ENCODE measurements at places on chromosomes 11 and 22. TPM values are rescaled to one million over a fixed set of nuclear protein-coding genes. Genes with fewer than 3 reads are reported as not detected.

DNA sequence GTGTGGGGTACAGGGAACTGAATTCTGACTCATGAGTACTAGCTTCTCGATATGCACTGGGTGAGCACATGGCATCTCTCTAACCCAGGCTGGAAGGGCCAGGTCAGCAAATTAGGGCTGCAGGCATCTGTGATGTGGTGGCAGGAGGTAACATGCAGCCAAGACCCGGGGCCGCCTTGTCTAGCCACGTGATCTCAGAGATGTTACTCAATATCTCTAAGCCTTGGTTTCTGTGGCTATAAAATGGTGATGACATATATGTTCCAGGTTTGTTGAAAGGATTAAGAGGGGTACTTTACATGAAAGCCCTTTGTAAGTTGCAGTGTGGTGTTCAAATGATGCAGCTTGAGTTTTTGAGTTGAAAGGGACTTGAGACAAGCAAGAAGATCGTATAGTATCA is 3.2 kb downstream of the ST14 start:
- DNase-seq: no peak

- DNase-seq: peak; percentile 0
Observed at GRCh38 chr22:25281675-25282345, 62.4 kb downstream of the CRYBB2 start.

DNA sequence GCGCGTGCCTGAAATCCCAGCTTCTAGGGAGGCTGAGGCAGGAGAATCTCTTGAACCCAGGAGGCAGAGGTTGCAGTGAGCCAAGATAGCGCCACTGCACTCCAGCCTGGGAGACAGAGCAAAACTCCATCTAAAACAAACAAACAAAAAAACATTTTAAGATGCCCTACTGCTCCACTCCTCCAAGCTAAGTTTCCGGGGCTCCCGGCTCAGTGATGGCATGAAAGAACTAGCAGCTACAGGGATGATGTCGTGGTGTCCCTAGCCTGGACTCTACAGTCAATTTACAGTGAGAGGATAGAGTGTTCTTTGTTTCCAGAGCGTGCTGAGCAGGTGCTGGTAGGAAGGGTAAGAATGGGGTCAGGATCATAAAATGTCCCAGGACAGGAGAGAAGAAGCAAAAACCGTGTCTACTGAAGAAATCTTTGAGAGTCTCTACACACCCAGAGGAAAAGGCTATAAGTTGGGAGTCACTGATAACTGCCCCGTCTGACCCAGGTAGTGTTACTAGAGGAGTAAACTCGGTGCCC is 1.2 kb upstream of the ZBTB3 start:
- no peak for DNase-seq

GRCh38 chr11:75163921-75164849 is 13.3 kb downstream of the SLCO2B1 start:
- no peak for DNase-seq

Gene LRRC74B
- 4.7 TPM for total RNA-seq

DNA sequence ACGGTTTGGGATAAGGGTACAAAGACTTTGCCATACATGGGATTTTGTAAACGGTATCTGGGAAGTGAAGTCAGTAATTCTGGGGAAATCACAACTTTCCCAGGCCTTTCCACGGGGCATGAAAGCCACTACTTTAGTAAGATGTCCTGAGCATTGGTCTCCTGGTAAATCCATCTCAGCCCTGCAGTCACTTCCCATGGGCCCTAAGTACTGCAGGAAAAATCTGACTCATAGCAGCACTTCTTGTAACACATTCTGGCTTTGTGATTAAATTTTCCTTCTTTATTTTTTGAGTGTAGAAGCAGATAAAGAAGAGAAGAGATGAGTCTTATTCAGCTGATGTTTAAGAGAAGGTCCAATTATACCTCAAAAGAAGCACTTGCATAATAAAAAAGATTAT is 67.6 kb downstream of the BLID start:
- no peak for DNase-seq
